ENCODE measurements at places on chromosomes 5 and 9.

DNA sequence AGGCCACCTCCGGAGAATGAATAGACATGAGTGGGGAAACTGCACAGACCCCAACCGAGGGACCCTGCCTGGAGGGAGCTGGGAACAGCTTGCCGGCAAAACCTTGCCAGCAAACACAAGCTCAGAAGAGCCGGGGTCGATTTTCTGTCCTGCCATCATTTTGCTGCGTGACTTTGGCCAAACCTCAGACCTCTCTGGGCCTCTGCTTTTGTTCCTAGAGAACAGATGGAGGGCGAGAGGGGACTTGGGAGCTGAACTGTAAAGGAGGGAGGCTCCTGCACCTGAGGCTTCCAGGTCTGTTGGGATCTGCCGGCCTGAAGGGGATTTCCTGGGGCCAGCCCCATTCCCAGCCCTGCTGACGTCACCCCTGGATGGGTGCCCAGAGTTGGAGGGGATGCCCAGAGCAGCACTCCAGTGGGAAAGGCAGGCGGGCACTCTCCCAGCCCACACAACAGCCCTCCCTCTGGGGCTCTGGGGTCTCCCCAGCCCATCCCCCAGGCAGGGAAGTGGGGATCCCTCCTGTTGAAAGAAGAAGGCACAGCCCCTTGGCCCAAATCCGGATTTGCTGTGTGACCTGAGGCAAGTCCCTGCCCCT is 40.4 kb upstream of the SYNPO start:
- no peak for DNase-seq

- no peak for DNase-seq
These were observed 3.2 kb upstream of the HSD17B3 start for GRCh38 chr9:96305171-96305570.

DNA sequence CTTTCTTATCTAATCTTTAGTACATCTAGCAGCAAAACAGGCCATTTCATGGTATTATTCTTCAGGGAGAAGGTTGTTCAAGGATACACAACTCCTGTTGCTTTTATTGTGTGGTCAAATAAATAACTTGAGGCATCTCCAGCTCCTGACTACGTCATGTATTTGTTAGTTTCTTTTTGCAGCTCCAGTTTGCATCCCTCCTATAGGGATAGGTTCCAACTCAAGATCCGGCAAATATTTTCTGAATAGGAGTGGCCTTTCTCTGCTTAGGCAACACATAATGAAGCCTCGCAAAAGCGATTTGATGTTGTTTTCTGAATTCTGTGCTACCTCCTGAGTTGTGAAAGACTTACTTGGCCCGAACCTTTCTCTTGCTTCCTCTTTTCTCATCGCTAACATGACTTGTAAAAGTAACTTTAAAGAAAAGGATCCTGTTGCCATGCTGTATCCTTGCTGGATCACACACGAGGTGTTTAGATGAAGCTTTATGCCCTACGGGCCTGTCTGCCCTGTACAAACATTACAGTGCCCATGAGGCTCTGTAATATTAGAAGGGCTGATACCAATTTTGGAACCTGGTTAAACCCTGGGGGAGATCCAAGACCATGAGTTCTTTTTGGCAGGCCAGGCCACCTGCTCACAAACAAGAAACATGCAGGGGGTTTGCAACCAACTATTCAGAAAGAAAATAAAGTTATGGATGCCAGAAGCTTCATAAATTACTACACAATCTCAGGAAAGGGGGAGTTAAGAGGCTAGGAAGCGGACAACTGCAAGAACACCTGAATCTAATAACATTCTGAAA is 149.8 kb upstream of the FGF10 start:
- no peak for DNase-seq

DNA sequence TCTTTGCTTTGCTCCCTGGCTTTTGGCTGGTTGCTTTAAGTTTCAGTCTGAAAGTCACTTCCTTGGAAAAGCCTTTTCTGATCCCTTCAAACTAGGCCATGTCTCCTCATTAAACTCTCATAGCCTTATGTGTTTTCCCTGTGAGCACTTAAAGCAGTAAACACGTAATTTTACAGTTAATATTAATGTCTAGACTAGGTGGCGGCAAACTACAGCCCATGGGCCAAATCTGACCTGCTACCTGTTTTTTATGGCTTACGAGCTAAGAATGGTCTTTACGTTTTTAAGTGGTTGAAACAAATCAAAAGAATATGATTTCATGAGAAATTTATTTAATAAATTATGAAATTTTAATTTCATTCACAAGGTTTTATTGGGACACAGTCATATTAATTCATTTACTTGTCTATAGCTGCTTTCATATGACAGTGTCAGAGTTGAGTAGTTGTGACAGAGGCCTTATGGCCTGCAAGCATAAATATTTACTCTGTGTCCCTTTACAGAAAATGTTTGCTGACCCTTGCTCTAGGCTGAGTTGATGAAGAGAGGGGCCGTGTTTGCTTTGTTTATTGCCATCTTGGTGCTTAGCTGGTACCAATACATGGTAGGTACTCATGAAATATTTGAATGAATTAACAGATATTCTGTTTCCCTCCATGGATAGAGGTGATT is 7.4 kb downstream of the SLC44A1 start:
- DNase-seq = no peak

DNA sequence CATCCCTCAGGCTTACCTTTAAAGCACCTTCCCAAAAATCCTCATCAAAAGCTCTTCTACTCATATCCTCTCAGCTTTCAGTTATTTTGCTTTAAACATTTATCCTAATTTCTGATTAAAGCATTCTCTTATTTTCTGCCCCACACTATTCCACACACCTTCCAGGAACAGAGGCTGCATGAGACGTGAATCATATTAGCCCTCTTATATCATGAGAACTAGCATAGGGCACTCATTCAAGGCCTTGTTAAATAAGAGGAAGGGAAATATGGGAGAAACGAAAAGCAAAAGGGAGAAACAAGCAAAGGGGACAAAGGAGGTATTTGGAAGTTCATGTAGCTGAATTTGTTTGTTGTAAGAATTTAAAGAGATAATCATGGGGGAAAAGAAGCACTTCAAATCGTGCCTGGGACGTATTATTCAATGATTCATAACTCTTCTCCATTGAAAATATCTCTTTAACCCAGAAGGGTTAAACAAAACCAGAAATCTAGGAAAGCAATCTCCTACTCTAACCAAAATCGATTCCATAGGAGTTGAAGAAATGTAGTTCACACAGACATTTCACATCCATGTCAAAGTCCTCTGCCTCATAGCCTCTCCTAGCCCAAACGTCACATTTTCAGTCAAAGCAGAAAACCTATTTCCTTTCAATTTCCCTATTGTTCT is 4.1 kb downstream of the ALDH1A1 start:
- DNase-seq = no peak

- no peak for DNase-seq
These were observed 30.3 kb downstream of the FAM240B start for GRCh38 chr9:38689678-38690077.

DNA sequence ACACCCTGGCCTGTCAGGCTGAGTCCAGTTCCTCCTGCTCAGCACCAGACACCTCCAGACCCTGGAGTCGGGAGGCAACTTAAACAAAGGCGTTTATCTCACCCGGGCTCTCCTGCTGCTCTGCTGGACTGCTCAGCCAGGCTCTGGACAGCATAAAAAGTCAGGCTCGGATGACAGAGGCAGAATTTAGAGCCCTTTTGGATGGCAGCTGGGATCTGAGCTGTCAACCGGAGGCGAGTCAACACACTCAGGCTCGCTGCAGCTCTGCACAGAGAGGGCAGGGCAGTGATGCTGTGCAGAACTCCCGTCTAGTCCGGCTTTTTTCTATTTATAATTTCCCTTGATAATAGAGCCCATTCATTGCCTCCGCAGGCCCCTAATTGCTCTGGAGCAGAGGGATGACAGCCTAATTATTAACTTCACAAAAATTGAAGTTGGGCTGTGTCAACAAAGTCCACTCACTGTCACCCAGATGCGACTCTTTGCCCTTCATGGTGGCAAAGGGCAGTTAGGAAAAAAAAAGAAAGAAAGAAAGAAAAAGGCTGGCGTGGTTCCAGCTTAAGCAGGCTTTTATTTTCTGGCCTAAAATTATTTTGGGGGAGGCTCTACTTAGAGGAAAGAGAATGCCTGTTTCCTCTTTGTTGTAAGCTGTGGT is 37.6 kb downstream of the STC2 start:
- DNase-seq = no peak

- no peak for DNase-seq
These were observed 29.7 kb upstream of the CER1 start for GRCh38 chr9:14752271-14752670.

DNA sequence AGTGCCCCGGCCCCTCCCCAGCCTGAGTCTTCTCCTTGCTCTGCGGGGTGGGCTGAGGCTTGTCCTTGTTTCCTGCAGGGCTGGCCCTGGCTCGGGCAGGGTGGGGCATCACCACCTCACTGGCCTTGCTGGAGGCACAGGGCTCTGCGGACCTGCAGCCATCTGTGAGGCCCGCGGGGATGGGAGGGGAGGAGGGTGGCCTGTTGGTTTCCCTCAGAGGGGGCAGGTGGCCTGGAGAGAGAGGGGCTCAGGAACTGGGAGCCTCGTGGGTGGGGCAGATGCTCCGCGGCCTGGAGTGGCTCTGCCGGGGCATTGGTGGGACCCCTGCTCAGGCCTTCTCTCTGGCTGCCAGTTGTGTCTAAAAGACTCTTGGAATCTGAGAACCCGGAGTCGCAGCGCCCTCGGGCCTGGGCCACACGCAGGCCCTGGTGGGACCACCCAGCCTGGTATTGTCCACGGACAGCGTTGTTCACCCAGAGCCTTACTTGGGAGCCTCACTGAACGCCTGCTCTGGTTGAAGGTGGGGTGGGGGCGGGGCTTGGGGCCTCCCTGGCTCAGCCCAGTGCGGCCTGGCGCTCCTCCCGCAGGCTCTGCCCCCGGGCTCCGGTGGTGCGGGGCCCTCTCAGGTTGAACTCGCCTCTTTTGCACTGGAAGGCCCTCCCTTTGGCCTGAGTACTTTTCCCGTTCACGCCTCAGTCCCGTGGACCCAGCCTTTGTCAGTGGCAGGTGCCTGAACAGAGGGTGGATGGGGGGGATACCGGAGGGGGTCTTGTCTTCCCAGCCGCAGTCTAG is 111.3 kb downstream of the RXRA start:
- DNase-seq = no peak

GRCh38 chr5:8057769-8058168 is 188.8 kb downstream of the MTRR start:
- no peak for DNase-seq

- DNase-seq = no peak
These were observed 14.7 kb upstream of the CRHBP start for GRCh38 chr5:76938177-76938576.
